ENCODE measurements at places on chromosomes 12 and 14.
A peak's percentile ranks its signal among the peaks of the same experiment; 100 is the strongest.

GRCh38 chr12:121455766-121456420 is 56.0 kb downstream of the RNF34 start:
- no peak for DNase-seq

DNA sequence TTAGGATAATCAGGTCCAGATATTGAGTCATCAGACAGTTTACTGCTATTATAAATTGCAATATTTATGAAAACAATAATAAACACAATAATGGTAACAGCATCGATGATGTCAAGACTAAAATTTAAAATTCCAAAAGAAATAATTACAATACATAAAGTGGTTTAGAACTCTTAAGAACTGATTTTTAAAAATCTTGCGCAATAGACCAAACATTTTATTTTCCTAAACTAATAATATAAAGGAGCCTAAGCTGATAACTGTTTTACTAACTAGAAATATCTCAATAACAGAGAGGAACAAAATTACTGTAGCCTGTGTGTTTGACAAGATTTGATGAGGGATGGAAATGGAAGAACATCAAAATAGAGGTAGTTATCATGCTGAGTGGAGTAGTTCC is 93.9 kb upstream of the TRHDE start:
- DNase-seq, result no peak

- DNase-seq, result no peak
Measured at GRCh38 chr14:73262427-73263183, 25.3 kb downstream of the PAPLN start.

DNA sequence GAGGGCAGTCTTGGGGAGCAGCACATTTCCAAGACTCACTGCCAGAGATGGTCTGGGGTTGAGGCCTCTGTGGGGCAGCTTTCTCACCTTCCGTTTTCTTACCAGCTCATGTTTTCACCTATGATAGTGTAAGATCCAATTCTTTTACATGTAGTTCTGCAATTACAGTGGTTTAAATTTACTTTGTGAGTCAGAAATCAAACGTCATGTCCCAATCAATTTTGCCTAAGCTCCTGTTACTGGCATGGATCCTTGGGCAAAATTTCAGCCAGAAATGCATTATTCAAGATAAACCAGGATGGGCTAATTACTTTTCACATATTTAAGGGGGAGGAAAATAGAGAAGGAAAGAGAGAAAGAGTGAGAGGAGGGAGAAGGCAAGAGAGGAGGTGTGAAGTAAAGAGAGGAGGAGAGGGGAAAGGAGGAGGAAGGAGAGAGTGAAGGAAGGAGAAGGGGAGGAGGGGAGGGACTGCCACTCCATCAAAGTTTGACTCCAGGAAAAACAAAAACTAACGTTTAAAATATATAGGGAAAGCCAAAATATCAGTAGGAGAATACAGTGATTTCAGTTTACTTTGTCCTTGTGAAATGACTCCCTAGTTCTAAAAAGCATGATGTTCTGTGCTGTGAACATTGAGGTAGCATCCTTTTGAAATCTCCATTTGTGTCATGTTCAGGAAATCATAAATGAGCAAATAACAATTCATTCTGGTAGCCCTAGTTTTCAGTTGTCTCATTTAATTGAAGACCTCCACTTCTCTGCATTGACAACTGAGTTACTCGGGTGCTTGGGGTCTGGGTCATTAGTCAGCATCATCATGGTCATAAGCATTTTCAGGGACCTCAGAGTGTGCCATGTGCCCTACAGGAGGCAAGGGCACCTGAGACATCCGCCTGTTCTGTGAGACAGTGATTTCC is 3.0 kb downstream of the BMAL2 start:
- no peak for DNase-seq

GRCh38 chr14:22427771-22428231 is 161.2 kb downstream of the DAD1 start:
- peak; percentile 30 for DNase-seq

GRCh38 chr12:65590318-65590717 is 234.0 kb upstream of the HMGA2 start:
- DNase-seq, result no peak

DNA sequence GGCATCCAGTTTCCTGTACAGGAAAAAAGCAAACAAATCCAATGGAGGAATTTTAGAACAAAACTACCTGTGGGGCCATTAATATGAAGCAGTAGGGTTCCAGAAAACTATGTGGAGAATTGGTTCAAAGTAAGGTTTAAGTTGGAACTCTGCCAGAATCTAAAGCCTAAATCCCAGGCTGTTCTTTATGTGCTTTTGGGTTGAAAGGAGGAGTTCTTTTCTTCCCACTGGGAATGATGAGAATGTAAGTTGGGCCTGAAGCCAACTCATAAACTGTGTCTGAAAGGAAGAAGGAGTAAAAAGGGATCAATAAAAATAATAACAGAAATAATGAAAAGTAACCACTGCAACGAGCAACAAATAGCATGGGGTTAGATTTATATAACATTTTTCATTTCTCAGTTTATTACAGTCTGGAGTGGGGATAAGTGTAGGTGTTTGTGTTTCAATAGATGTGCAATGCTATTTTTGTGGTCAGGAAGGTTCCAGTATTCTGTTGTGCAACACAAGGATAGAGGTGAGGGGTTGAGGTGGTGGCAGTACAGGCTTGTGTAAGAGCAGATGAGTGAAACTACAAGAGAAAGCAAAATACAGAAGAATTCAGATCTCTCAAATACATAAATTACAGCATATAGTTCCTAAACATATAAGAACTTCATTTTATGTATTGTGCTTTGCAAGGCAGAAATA is 373.6 kb downstream of the EMP1 start:
- DNase-seq, result no peak

GRCh38 chr12:110465024-110465423 is 3.0 kb downstream of the GPN3 start:
- no peak for DNase-seq

DNA sequence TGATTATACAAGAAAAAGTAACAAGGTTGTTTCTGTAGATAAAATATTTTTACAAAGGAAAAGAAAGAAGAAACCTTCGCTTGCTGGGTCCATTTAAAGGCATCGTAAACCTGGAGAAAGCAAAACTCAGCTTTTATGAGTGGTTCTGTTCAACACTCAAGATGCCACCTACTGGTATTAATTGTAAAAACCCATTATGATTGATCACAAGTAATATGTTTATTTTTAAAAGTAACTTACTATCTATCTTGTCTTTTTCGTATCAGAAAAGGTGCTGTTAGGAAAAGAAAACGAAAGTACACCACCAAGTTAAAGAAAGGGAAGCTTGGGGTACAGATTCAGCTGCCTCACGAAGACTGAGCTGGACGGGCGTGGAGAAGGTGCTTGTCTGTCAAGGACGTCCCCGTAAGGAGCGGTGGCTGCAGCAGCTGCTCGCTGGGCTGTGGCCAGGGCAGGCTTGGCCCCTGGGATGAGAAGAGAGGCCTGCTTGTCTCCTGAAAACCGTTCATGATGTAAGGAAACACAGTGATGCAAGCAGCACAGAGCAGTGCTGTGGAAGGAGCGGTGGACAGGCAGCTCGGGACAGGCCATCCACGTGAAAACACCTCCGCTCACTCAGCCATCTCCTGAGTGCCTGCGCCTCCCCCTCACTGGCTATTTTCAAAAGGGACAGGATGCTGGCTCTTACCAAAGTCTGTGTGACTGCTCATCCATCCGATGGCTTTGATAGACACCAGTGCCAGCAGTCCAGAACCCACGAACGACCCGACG is 25.0 kb downstream of the SLC15A4 start:
- no peak for DNase-seq

GRCh38 chr14:54026671-54027070 is 70.0 kb upstream of the BMP4 start:
- no peak for DNase-seq

- no peak for DNase-seq
Measured at GRCh38 chr12:89539426-89540223, 13.8 kb upstream of the POC1B start.

GRCh38 chr12:22828066-22828465 is 203.1 kb downstream of the ETNK1 start:
- no peak for DNase-seq

DNA sequence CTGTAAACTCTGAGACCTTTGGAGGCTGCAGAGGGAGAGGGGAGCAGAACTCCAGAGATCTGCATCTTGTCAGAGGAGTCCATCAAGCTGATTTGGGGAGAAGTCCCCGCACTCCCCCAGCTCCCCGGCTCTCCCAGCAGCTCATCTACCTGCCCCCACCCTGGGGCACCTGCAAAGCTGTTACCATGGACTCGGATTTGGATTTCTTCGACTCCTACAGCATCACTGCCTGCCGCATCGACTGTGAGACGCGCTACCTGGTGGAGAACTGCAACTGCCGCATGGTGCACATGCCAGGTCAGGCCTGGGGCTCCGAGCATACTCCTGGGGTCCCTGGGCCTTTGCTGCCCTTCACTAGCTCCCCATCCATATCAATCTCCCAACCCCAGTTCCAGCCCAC is 6.9 kb upstream of the SMARCD1 start:
- DNase-seq, result no peak

DNA sequence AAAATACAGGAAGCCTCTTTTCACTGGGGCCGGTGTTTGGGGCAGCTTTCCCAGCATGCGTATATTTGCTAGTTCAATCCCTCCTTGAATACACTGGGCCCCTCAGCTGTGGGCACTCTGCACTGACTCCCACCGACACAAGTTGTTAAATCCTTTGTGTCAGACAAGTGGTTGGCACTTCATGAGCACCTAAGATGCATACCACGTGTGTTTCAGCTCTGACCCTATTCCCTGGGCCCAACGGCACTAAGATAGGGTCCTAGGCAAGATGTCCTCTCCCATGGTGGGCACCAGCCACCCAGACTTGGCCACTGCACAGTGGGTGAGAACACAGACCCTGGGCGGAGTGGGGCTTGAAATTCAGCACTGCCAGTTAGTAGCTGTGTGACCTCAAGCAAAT is 173.8 kb downstream of the BCL11B start:
- DNase-seq, result no peak

DNA sequence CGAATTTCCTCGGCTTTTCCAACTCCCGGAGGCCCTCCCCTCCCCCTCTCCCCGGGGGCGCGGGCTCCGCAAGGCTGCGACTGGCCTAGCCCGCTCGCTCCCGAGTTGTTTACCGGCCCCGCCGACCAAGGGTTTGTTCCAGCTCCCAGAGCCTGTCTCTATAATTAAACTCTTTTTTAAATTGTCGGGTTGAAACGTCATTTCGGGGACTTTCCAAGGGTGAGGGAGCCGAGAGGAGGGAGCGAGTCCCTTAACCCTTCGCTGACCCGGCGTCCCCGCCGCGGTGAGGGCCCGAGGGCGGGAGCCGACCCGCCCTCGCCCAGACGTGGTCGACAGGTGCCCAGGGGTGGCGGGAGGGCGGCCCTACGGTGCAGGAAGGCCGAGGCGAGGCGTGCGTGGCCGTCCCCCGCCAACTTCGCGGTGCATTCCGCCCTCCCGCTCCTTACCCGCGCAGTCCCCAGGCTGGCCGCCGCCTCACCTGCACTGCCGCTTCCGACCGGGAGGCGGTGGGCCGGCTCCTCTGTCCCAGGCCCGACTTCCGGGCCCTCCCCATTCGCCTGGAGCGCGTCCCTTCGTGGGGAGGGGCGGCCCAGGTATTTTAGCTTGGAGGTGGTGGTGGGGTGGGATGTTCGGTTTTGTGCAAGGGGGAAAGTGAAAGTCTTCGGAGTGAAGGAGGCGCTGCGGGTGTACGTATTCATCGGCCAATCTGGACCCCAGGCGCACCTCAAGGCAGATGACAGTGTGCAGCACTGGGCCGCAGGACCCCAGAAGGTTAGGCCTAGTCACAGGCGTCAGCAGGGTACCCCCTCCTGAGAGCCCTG is 2.9 kb upstream of the ZFP36L1 start:
- peak; percentile 91 for DNase-seq

DNA sequence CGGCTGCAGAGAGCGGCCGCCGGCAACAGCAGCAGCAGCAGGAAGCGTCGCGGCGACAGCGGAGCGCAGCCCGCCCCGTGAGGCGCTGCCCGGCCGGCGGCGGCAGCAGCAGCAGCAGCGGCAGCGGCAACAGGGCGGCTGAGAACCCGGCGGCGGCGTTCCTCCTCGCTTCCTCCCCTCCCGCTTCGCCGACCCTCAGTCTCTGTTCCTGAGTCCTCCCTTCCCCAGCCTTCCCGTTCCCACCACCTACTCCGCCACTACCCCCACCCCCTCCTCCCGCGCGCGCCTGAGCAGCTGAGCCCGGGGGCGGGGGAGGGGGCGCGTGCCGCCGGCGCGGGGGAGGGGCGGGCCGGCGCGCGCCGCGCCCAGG is 310 bp downstream of the BICDL1 start:
- DNase-seq, result no peak

DNA sequence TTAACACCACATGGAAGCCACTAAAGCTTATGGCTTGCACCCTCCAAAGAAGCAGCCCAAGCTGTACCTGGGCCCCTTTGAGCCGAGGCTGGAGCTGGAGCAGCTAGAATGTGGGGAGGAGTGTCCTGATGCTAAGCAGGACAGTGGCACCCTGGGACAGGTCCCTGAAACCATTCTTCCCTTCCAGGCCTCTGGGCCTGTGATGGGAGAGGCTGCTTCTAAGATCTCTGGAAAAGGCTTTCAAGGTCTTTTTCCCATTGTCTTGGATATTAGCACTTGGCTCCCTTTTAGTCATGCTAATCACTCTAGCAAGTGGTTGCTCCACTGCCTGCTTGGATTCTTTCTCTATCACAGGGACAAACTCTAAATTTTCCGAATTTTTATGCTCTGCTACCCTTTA is 40.9 kb downstream of the OSBPL8 start:
- DNase-seq, result no peak

- DNase-seq, result peak; percentile 92
Measured at GRCh38 chr12:107359382-107359781, 266.0 kb upstream of the CRY1 start.

DNA sequence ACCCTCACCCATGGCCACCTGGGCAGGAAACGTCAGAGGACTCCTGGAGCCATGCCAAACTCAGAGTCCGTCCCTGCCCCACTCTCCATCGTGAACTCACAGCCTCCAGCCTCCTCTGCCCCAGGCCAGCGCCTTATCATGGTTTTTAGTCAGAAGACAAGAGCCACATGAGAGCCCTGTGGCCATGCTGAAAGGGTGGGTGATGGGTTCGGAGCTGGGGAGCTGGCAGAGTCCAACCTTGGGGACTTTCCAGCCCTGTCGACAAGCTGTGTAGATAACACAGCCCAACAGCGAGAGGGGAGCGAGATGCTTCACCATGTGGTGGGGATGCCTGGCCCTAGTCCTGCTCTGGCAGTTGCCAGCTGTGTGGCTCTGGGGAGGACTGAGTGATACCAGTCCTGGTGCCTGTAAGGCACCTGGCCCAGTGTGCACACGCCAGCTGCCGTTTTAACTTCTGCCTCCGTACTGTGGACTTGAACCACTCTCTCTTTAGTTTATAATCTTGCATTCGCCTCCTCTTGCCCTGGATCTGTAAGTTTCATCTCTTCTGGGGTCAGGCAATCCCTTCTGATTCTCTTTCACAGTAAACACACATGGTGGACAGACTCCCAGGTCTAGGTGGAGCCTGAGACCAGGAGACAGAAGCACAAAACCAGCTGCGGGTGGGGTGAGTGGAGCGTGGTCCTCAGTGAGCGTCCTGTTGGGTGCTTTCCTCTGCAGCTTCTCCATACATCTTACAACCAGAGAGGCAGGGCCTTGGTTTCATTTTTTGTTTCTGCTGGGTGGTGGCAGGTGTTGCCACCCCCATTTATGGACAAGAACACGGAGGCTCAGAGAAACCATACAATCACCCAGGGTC is 55.3 kb downstream of the RIN3 start:
- no peak for DNase-seq

GRCh38 chr12:98572010-98572409 is 21.5 kb upstream of the SLC25A3 start:
- DNase-seq, result no peak

GRCh38 chr12:12147111-12147510 is 76.4 kb downstream of the BCL2L14 start:
- no peak for DNase-seq
